ENCODE measurements at places on chromosomes 12 and 14. TPM values are rescaled to one million over a fixed set of nuclear protein-coding genes. Genes with fewer than 3 reads are reported as not detected.
A peak's percentile ranks its signal among the peaks of the same experiment; 100 is the strongest.

AREL1 gene
- polyA plus RNA-seq, result 26.5 TPM

SLC10A1 gene
- polyA plus RNA-seq, result not detected

DENND5B gene
- 14.9 TPM for polyA plus RNA-seq

DNA sequence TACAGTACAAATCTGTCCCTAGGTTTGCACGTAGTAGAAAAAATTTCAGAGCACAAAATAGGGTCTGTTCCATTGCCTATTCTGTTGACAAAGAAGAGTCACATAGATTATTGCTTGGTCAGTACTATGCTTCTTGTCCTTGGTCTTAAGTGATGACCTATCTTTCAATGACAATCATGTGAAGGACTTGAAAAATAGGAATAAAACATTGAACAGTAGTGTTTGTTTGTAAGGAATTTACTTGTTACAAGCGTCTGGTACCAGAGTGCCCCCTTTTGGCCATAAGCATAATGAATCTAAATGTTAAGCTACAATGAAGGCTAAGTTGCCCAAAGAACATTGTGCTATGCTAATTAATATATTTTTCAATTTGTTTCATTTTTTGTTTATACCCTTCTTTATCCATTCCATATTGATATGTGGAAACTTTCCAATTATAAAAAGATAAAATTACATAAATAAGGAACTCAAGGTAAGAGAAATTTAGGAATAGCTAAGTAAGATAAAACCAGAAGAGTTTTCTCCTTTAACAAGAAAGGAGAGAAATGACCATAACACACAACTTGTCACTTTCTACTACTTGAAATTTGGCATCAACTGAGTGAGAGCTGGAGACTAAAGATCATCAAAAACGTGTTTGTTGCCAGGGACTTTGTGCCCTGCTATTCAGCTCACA lies 204.7 kb downstream of the EPS8 start:
- DNase-seq, result no peak

DNA sequence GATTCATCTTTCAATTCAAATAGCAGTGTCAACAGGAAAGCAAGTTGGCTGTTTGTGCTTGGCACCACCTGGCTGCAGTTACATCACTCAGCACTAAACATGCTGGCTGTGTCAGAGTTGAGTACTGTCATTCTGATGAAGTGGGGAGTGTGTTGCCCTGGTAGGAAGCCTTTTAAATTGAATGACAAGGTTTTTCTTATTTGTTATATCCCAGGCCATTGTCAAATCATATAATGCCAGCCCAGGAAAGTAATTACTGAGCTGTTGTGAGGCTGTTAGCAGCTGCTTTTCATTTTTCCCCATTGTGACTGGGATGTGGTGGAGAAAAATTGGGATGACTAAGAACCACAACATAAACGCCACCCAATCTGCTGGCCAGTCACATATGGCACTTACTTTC lies 106.5 kb upstream of the PRKD1 start:
- no peak for DNase-seq

DNA sequence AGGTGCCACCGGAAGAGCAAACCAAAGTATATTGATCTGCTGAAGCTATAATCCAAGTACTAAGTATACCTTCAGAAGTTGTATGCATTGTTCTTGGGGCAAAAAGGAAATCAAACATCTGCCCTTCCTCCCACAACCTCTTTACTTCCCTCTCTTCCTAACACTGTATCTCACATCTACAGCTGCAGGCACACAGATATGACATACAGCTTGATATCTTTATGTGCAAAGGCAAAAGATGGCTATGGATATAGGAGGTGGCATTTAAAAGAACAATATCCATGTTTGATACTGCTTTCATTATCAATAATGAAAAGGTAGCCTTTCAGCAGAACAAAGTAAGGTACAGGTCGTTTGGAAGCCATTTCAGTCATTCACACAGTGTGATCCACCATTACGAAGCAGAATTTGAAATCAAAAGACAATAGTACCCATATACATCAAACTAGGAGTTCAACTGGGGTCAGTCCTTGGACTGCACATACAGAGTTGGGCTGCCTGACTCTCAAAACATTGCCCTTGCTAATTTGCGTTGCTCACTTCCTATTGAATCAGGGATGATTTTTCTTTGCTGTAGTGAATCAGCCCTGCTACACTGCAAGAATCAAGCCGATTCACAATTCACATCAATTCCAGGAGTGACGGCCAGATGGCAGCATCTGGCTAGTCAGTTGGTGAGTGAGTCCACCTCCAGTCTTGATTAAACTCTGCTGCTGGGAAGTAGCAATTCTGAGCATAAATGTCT lies 8.9 kb downstream of the ANG start:
- DNase-seq, result peak; percentile 67

DNA sequence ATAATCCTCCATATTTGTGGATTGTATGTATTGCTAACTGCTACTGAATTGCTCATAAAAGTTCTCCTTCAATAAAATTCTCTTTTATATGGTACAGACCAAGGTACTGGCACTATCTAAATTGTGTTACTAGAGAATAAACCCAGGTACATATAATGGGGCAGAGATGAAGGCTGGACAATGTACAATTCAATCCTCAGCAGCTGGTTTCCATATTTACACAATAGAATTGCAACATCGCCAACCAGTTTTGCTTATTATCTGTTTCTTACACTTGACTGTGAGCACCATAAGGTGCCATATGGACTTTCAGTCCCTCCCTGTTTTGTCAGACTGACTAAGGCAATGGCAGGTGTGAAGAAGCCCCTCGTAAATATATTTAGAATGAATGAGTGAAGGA lies 18.1 kb downstream of the KITLG start:
- no peak for DNase-seq

GRCh38 chr14:34172173-34172451 lies 221.2 kb upstream of the EGLN3 start:
- no peak for DNase-seq

DNA sequence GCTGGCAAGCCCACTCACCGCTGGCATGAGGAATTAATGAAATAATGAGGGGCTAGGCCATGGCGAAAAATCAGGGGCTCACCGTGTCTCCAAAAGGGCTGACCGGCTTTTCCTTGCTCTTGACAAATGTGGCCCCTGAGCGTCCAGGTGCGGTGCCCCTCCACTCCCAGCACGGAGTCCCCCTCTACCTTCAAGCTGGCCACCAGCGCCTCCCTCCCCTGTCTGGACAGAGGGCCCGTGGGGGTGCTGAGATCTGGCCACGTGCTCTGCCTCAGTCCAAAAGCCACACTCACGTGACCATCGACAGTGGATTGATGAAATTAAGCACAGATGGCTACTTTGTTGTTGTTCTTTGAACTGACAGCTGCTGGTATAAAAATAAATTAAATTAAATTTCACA lies 78.8 kb upstream of the BCL11B start:
- no peak for DNase-seq

All from A549 (cell line).